Inflammatory macrophage treated with lipopolysaccharide for 4 hours (primary cell): ENCODE measurements at places on chromosomes 7 and 10.

DNA sequence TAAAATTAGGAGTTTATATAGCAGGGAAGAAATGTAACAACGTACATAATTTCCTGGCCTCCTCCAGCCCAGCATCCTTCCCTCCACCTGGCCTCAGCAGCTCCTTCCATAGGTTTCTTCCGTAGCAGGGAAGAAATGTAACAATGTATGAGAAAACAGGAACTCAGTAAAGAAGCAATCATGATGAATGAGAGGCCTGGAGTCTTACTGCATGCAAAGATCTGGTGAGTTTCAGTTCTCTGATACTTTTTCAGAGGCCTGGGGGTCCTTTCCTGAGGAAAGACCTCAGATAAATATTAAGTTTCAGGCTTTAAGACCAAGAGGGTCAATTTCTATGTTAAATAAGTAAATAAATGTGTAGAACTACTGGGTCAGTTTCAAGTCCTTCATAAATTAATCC, 155.7 kb upstream of the C7orf33 start:
- DNase-seq: no peak

GRCh38 chr10:13239923-13240322, 5.7 kb upstream of the UCMA start:
- no peak for DNase-seq

GRCh38 chr7:151454305-151454704, 14.4 kb upstream of the CRYGN start:
- no peak for DNase-seq

GRCh38 chr7:4775848-4776623, 613 bp downstream of the AP5Z1 start:
- DNase-seq: peak; percentile 60

GRCh38 chr10:48739170-48739569, 54.5 kb downstream of the WDFY4 start:
- no peak for DNase-seq

- DNase-seq: peak; percentile 80
Measured at GRCh38 chr7:21898265-21898930, 47.3 kb downstream of the CDCA7L start.

DNA sequence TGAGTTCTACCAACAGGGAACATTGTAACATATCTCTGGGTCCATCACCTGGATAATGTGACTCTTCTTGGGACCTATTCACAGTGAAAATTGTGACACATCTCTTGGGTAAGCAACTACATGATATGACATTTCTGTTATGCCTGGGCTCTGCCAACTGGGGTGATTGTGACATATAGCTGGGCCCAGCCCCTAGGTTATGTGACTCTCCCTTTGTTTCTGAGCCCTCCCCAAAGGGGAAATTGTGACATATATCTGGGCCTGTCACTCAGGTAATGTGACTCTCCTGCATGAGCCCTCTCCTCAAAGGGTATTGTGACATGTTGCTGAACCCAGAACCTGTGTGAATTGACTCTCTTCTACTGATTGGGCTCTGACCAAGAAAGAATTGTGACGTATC, 22.4 kb upstream of the ZNF107 start:
- DNase-seq: no peak

DNA sequence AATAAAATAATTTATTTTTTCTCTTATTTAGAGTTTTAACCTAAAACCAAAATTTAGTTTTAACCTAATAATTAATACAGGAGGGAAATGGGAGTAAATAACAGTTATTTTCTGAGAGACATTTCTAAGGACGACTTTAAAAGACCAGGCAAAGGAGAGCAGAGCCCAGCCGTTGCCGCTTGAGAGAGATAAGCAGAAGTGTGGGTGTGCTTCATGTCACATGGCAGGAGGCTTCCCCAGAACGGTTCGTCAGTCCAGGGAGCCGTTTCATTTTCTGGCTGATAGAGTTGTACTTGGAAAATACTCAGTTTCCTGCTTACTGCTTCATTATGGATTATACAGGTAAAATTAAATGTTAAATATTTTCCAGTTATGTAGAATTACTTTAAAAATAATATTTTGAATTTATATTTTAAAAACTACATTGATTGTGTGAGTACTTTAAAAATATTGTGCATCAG, 61.4 kb downstream of the ST7 start:
- peak; percentile 84 for DNase-seq

- no peak for DNase-seq
Measured at GRCh38 chr7:27115221-27116026, 12.9 kb upstream of the HOXA2 start.

DNA sequence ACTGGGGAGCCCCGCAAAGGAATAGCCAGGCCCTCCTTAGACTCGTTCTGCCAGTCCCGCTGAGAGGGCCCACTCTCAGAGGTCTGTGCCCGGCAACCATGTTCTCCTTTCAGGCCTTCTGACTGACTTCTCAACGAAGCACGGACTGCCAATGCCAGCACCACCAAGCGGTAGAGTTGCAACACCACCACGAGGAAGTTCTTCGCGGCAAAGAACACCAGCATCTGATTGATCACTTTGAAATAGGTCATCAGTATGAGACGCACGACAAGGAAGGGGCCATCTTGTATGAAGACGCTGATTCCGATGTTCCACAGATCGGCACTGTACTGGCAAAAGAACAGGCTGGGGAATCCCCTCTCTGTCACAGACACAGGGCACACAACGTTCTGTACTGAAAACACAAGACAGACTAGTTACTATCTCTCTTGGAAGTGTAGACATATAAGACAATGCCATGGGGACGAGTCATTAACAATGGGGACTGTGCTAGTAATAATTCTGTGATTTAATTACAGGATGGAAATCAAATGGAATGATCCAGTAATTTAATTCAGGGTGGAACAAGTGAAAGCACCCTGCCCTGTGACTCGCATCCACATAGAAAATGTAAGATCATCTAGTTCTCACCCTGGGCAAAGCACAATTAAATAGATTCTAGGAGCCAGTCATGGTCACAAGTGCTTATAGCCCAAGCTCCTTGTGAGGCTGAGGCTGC, 42.7 kb downstream of the TMEM26 start:
- DNase-seq: no peak

DNA sequence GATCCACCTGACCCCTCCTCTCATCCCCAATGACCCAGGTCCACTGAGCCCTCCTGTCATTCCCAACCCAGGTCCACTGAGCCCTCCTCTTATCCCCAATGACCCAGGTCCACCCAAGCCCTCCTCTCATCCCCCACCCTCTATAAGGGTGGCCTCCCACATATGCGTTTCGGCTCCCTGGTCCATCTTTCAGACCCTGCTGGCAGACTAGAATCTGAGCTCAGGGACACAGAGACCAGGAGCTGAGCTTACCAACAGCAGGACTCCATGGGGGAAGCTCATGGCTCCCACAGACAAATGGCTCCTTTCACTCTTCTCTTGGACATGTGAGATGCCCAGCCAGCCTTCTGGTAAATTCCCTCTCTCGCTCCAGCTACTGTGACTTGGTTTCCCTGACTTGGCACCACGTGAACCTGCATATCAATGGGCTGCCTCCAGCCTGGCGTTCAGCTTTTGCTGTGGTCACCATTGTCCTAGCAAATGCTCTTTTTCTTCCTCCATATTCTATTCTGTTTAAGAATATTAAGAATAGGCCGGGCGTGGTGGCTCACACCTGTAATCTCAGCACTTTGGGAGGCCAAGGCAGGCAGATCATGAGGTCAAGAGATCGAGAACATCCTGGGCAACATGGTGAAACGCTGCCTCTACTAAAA, 24.8 kb upstream of the INPP5A start:
- no peak for DNase-seq

DNA sequence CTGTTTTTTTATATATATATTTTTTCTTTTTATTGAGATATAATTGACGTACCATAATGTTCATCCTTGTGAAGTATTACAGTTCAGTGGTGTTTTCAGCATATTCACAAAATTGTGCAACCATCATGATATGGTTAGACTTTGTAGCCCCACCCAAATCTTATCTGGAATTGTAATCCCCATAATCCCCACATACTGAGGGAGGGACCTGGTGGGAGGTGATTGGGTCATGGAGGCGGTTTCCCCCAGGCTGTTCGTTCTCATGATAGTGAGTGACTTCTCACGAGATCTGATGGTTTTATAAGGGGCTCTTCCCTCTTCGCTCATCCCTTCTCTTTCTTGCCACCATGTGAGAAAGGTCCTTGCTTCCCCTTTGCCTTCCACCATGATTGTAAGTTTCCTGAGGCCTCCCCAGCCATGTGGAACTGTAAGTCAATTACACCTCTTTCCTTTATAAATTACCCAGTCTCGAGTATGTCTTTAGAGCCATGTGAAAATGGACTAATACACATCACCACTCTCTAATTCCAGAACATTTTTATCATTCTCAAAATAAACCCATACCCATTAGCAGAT, 73.9 kb upstream of the SMNDC1 start:
- no peak for DNase-seq

- peak; percentile 82 for DNase-seq
Measured at GRCh38 chr7:92634205-92634604, 44.0 kb upstream of the FAM133B start.
